ENCODE measurements at places on chromosomes 7 and 10. TPM values are rescaled to one million over a fixed set of nuclear protein-coding genes. Genes with fewer than 3 reads are reported as not detected.

GRCh38 chr7:2299131-2299829 is 15.0 kb downstream of the SNX8 start:
- DNase-seq = no peak

DNA sequence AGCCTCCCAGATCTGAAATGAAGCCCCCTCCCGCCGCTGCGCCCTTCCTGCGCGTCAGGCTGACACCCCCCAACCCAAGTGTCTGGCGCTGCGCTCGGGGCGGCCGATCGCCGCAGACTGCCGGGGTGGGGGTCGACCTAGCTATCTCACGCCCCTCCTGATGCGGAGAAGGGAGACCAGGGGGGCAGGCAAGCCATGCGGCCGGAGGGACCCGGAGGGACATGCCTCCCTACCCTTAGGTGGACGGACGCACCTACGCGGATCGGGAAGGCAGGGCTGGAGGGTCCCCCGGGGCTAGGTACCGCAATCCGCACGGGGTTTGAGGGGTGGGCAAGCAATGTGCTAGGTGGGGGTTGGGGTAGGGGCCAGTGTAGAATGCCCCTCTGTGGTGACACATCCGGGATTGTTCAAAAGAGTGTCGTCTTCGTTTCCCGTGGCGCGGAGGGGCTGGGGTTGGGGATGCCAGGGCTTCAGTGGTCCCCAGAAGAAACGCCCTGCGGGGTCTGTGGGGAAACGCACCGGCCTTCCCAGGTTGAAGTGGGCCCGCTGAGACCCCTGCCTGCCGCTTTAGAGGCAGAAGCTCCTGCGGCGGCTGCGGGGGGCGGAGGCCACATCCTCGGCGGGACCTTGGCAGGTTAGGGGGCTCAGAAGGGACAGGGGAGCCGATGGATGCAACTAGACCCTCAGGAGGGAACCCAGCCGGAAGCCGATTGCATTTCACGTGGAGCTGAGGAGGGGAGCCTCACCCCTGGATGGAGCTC is 913 bp downstream of the ADCYAP1R1 start:
- DNase-seq = no peak

GRCh38 chr10:25934621-25935139 is 651 bp downstream of the MYO3A start:
- no peak for DNase-seq

DNA sequence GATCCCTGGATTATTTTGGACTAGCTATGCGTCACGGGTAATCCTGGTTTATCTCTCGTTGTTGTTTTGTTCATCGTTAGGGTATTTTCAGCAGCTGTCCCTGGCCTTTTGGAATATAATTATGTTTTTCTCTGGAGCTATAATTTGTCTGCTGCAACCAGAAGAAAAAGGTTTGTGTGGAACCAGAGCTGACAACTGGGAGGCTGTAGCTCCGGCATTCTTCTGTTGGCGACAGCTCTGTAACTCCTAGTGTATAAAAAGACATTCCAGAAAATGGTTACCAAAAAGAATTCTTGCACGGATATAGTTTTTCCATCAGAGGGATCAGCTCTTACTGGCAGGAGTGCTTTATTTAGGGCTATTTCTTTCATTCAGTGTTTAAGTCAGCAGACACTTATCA is 130.9 kb upstream of the PRR15 start:
- DNase-seq = no peak

DNA sequence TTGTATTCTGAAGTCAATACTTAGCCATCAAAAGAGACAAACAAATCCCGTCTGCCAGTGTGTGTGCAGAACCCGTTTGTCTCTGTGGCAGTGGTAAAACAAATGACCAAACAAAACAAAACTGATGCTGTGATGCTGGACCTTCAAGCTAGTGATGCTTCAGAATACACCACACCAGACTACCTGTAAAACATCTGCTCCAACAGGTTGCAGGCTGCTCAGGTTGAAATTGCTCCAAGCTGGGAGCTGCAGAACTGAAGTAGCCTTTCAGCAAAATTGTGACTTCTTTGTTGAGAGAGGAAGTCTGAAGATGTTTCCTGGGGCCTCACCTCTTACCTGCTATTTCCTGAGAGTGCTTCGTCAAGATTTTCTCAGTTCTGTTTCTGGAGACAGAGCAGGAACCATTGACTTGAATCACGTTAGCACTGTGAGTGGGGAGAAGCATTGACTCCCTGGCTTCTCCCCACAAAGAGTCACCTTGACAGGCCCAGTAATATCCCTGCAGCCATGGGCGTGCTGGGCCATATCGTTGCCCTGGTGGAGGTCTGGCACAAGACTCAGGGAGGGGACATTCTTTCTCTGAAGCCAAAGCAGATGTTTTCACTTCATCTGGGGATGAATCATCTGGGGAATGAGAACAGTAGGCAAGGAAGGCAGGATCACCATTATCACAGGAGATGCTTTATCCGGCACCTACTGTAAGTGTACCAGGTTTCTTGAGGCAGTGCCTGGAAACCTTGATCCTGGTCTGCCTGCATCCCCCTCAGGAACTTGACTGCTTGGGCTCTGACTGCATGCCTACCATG is 80.2 kb downstream of the RBM20 start:
- no peak for DNase-seq

DNA sequence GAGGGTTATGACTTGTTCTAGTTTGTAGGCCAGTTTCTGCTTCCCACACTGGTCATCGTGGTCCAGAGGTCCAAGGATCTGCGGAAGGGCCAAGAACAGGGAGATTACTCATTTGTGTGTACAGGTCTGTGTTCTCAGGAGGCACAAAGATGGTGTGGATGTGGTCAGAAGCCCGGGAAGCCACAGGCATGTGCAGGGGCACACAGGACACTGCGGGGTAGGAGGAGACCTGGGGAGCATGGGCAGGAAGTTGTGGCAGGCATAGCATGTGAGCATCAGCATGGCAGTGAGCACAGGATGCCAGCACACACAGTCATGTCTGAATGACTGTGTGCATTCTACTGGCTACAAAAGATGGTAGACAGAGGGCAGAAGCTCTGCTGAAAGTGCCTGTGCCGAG is 445.8 kb downstream of the PLXNA4 start:
- DNase-seq = no peak

Gene RAPGEF5
- 0.21 TPM for total RNA-seq

Gene RBM20
- total RNA-seq = 2.3 TPM
